ENCODE measurements at places on chromosomes 4 and X. TPM values are rescaled to one million over a fixed set of nuclear protein-coding genes. Genes with fewer than 3 reads are reported as not detected.

DNA sequence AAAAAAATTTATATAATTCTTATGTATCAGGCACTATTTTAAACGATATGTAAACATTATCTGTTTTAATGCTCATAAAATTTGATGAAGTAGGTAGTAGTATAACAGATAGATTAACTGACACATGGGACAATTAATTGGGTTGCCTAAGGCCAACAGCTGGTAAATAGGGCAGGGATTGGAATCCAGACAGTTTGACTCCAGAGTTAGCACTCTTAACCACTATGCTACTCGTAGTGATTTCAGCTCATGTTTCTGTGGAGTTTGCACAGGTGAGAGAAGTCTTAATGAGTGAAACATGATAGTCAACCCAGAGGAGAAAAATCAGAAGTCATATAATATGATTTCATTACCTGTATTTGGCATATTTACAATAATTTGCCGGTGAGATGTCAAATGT, 126.0 kb upstream of the WDFY3 start:
- DNase-seq: no peak

DNA sequence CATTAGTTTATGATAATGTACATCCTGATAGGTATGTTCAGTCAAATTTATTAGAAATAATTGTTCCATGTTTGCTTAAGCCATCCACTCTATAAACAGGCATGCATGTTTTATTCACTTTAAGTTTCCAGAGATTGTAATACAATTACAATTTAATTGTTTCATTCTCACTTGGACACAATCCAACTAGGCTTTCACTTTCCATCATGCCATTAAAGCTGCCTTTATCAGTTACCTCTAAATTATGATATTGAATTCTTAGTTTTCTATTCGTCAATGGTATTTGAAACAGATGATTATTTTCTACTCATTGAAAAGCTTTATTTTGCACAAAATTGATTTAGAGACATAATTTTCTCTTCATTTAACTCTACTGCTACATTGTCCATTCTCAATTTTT, 1196.3 kb downstream of the RAPGEF2 start:
- no peak for DNase-seq

PPAT gene
- 2.3 TPM for total RNA-seq

PHF8 gene
- 12.3 TPM for total RNA-seq

AREG gene
- total RNA-seq: 7.8 TPM
